ENCODE measurements at places on chromosomes 12 and 14.

GRCh38 chr12:91991399-91992187, 154.1 kb downstream of the BTG1 start:
- DNase-seq: no peak

DNA sequence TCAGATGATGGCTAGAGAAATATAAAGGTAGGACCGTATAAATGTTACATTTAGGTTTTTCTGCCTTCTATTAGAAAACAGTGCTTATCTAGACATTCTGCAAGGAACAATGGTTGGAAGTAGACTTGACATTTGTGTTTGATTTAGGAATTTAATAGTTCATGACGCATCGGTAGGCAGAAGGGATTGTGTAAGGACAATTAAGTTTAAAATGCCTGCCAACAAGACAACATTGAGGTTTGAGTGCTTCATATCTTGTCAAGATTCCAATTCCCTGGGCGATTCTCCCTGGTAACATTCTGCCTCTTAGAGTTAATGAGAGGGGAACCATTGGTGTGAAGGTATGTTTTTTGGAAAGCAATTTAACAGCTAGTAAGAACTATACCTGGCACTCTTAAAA, 186.8 kb upstream of the RBM19 start:
- DNase-seq: no peak

GRCh38 chr12:109880043-109880931, at the start of gene GLTP:
Gene GLTP (minus strand): TSS chr12:109880541. CDS start chr12:109880374, 167 bp downstream.
- peak; percentile 87 for DNase-seq

DNA sequence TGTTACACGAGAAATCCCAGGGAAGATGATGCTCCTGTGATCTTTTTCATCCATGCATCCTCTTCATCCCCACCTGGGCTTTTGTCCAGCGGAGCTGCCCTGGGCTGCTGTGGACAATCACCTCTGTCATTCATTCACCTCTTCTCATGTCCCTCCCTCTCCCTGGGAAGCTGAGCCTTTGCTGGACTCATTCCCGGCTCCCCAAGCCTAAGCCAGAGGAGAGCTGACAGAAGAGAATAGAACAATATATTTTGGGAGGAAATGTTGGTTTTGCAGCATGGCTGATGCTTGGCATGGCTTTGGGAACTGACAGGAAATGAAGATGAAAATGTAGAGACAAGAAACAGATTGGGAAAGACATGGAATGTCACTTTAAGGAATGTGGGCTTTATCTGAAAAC, 177.4 kb downstream of the DICER1 start:
- no peak for DNase-seq

DNA sequence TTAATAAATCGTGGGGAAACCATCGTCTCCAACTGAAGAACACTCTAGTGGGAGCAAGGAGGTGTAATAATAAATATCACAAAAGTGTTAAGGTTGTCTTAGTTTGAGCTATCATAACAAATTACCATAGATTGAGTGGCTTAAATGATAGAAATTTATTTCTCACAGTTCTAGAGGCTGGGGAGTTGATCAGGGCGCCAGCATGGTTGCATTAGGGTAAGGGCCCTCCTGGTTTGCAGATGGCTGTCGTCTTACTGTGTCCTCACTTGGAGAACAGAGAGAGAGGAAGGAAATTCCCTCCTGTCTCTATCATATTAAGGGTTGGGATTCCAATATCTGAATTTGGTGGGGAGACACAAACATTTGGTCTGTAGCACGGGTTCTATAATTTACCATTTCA, 33.0 kb downstream of the MRPS35 start:
- DNase-seq: no peak

GRCh38 chr12:99746538-99746937, 99.0 kb downstream of the GARIN6 start:
- DNase-seq: no peak

GRCh38 chr14:99737451-99737951, 53.4 kb downstream of the CYP46A1 start:
- DNase-seq: no peak

DNA sequence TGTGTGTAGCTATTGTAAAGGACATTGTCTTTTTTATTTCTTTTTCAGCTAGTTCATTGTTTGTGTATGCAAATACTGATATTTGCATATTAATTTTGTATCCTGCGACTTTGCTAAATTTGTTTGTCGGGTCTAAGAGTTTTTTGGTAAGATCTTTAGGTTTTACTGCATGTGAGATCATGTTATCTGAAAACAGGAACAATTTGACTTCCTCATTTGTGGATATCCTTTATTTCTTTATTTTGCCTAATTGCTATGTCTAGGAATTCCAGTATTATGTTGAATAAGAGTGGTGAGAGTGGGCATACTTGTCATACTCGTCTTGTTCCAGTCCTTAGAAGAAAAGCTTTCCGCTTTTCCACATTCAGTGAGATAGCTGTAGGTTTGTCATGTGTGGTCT, 28.8 kb downstream of the SIX4 start:
- DNase-seq: no peak

DNA sequence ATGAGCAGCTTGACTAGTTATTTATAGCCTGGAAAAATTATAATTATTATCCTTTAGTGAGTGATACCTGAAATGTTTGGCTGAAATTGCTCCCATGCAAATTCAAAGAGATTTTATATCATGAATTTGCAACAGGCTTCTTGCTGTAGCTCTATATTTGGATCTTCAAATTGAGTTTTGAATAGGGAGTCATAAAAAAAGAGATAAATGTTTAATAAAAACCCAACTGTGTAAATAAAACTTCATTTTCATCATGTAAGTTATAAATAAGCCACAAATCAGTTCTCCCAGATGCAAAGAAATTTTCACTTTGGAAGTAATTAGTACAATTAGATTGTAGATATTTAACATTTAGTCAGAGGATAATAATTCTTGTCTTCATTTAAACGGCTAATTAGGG, at the start of gene TAS2R8:
Gene TAS2R8 (minus strand): TSS at position 101 of the 400 bp plus-strand sequence. CDS start 306 bp downstream, outside the sequence.
- no peak for DNase-seq

- no peak for DNase-seq
These were observed 930 bp upstream of the MIA2 start for GRCh38 chr14:39232554-39233415.

DNA sequence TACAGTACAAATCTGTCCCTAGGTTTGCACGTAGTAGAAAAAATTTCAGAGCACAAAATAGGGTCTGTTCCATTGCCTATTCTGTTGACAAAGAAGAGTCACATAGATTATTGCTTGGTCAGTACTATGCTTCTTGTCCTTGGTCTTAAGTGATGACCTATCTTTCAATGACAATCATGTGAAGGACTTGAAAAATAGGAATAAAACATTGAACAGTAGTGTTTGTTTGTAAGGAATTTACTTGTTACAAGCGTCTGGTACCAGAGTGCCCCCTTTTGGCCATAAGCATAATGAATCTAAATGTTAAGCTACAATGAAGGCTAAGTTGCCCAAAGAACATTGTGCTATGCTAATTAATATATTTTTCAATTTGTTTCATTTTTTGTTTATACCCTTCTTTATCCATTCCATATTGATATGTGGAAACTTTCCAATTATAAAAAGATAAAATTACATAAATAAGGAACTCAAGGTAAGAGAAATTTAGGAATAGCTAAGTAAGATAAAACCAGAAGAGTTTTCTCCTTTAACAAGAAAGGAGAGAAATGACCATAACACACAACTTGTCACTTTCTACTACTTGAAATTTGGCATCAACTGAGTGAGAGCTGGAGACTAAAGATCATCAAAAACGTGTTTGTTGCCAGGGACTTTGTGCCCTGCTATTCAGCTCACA, 204.7 kb downstream of the EPS8 start:
- peak; percentile 13 for DNase-seq

DNA sequence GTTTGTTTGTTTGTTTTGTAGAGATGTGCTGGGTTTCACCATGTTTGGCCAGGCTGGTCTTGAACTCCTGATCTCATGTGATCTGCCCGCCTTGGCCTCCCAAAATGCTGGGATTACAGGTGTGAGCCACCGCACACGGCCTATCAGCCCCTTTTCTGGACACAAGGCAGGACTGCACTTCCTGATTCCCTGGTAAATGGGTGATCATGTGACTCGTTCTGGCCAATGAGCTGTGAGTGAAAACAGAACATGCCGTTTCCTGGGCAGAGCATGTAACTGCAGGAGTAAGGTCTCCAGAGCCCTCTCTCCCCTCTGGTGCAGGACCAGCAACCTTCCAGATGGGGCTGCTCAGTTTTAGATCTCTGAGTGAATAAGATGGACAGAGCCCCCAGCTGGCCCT, 92.7 kb downstream of the ITPK1 start:
- DNase-seq: no peak

- no peak for DNase-seq
These were observed 44.3 kb downstream of the CCDC92 start for GRCh38 chr12:123928274-123928865.

- DNase-seq: no peak
These were observed 40.5 kb downstream of the LIMA1 start for GRCh38 chr12:50242751-50243191.

GRCh38 chr14:99158150-99158549, 113.8 kb downstream of the BCL11B start:
- DNase-seq: no peak

GRCh38 chr14:101225157-101226152, 321.9 kb upstream of the RTL1 start:
- DNase-seq: no peak

GRCh38 chr12:105273601-105274000, 37.6 kb upstream of the APPL2 start:
- DNase-seq: no peak

DNA sequence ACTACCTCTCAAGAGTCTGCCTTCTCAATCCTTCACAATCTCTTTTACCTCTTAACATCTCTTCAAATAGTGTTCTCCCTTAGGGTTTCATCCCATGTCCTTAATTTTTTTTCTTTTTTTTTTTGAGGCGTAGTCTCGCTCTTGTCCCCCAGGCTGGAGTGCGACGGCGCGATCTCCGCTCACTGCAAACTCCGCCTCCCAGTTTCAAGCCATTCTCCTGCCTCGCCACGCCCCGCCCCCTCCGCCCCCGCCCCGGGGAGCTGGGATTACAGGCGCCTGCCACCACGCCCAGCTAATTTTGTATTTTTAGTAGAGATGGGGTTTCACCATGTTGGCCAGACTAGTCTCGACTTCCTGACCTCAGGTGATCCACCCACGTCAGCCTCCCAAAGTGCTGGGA, 7.0 kb upstream of the BCAT1 start:
- no peak for DNase-seq

- DNase-seq: no peak
These were observed 15.6 kb downstream of the AGAP2 start for GRCh38 chr12:57722716-57723629.

DNA sequence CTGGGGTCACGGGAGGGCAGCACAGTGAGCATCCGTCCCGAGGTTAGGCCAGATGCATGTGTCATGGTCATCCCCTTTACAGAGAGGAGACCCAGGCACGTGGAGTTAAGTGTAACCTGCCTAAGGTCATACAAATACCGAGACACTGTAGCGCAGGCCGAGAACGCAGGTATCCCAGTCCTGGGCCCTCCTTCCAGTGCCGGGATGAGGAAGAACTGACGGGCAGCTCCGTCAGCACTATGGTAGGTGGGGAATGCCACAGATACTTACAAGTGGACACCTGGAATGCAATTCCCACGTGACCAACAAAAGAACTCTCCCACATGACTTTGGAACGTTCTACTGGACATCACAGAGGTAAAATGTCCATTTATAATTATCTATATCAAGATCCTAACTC, 8.7 kb upstream of the TMEM229B start:
- no peak for DNase-seq

GRCh38 chr14:36605506-36605857, 23.1 kb upstream of the NKX2-8 start:
- no peak for DNase-seq

DNA sequence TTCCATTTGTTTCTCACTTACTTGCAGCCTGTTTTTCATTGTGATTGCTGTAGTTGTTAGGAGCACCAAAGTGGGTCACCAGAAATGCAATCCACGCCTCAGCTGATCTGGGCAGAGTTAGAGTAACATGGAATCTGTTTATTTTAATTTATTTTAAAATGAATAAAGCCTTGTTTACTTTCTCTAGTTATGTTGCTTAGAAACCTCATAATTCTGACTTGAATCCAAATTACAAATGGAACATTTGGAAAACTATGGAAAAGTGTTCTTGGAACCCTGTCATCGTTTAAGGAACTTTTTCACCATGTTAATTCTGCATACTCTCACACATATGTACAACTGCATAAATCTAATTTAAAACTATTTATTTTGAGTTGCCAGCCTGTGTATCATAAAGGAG, 92.2 kb upstream of the DAAM1 start:
- no peak for DNase-seq

GRCh38 chr14:50822501-50823042, 8.4 kb downstream of the NIN start:
- no peak for DNase-seq

GRCh38 chr14:61644834-61645233, 50.5 kb upstream of the HIF1A start:
- no peak for DNase-seq

GRCh38 chr14:77378701-77379100, 1.5 kb downstream of the SAMD15 start:
- DNase-seq: no peak

- DNase-seq: no peak
These were observed 59.2 kb upstream of the PELI2 start for GRCh38 chr14:56059054-56059453.

DNA sequence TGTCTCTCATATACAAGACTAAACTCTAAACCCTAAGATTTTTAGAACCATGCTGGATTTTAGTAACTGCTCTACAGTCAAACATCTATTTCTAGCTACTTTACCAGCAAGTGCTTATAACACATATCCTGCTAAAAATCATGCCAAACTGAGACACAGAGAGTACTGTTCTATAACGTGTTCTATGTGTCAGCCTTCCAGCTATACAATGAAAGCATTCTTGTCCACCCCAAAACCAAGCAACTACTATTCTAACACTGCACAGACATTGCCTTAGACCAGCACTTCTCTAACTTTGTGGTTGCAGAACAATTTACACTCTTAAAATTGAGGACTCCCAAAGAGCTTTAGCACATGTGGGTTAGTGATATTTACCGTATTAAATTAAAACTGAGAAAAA, 85.7 kb downstream of the SPPL3 start:
- DNase-seq: no peak

- no peak for DNase-seq
These were observed 25.7 kb downstream of the SFSWAP start for GRCh38 chr12:131736446-131737149.

DNA sequence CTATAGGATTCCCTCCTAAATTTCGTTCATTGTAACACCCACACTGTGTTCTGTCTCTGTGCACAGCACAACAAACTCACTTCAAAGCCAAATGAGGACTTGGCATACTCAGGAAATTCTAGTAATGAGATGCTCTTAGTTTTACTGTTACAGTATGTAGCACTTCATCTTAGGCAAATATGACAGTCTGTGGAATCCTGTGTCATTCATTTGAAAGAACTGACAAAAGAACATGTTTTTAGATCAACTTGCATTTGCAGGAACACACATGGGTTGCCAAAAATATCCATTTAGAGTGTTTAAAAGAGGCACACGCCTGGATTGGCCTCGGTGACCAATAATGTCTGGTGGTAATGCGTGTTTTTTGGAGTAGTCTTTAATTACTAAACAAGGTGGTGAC, 56.5 kb downstream of the PDE3A start:
- DNase-seq: no peak

DNA sequence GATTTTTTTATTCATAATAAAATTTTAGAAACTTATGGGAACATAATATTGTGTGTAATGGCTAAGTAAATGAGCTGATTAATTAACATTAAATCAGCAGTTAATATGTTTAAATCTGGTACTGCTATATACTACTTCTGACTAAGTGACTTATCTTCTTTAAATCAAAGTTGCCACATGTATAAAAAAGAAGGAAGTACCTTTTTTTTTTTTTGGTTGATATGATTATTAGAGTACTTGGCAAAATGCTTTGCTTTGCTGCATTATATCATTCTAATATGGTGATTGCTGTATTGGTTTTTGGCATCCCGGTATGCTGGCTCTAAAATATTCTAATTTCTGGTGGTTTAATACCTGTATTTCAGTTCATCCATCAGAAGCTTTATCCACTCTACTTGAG, 319.1 kb upstream of the RGS6 start:
- no peak for DNase-seq

Data from activated gamma-delta T cell treated with Interleukin-2 at 50 U/mL for 16 hours (primary cell).